ENCODE measurements at places on chromosomes 2 and 18. TPM values are rescaled to one million over a fixed set of nuclear protein-coding genes. Genes with fewer than 3 reads are reported as not detected.

The AOX1 gene
- 2.9 TPM for total RNA-seq

The CRACDL gene
- total RNA-seq, result 0.54 TPM

The SCN7A gene
- not detected for total RNA-seq

The UGT1A4 gene
- total RNA-seq, result not detected

The ASAP2 gene
- total RNA-seq, result 39.9 TPM

The HOXD13 gene
- total RNA-seq, result 0.24 TPM

The TMEM169 gene
- 0.85 TPM for total RNA-seq

The ATL2 gene
- 59.1 TPM for total RNA-seq

The SLC66A2 gene
- 17.5 TPM for total RNA-seq

The LTBP1 gene
- total RNA-seq, result 29.1 TPM

Measured in A549 treated with DMSO at 1 μM for 4 hours (cell line).